ENCODE measurements at places on chromosomes 1 and 21.

DNA sequence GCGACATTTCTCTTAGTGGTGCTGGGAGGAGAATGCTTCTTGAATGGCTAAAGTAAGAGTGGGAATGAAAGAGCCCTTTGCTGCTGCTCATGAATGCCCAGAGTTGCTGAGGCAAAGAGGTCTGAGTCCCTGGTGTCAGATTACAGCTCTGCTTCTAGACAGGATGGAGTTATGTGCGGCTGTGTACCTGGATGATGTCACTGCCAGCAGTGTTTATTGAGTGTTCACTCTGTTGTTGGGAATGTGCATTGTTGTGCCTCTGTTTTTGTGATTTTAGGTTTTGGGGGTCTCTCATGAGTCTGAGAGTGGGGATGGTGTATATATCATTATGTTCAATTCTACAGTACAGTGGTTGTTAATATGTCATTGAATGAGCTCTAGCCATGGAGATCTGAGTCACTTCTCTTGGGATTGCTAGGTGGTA, 2.7 kb downstream of the CDC14A start:
- no peak for DNase-seq

DNA sequence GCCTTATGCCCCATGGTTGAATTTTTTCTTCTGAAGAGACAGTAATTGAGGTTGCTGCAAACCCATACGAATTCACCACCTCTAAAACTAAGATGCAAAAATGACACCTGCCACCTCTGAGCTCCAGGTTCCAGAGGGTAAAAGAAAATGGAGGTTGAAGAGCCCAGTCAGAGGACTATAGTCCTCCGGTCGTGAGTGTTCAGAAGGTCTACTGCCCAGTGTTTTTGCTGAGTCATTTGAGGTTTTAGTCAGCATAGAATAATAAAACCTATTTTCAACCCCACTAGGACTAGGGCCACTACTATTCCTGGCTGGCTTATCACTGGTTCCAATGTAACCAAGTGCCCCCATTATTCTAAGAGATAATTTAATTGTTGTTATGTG, 12.9 kb upstream of the SLAMF7 start:
- no peak for DNase-seq

GRCh38 chr1:192311281-192311680, 5.5 kb upstream of the RGS21 start:
- no peak for DNase-seq

DNA sequence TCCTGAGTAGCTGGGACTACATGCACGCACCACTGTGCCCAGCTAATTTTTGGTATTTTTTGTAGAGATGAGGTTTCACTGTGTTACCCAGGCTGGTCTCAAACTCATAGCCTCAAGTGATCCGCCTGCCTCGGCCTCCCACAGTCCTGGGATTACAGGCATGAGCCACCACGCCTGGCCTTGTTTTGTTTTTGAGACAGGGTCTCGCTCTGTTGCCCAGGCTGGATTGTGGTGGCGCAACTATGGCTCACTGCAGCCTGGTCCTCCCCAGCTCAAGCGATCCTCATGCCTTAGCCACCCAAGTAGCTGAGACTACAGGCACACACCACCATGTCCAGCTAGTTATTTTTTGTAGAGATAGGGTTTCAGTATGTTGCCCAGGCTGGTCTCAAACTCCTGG, 26.0 kb downstream of the PARK7 start:
- no peak for DNase-seq

DNA sequence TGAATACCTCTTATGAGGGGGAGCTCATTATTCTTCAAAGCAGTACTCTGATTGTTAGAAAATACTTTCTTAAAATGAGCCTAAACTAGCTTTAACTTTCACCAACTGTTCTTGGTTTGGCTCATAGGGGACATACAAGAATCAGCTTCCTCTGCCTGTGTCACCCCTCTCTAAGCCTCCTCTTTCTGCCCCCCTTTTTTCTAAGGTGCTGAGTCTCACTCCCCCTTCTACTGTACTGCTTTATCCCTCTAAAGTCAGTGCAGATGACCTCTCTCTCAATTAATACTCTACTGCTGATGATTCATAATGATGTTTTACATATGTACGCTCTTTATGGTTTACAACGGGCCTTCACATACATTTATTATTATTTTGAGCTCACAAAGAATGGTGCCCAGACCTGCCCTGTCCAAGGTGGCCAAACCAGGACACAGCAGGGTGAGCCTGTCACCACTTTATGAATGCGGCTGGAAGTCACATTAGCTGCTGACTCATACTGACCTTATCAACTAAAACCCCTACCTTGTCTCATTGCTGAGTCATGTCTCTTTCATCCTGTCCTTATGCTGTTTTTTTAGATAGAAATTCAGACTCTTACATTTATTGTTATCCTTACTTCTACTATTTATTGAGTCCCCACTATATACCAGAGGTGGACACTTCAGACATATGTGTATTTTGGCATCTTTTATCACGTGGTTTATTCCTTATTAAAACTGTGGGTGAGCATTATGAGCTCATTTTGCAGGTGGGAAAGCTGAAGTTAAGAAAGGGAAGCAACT, 126.9 kb downstream of the RNF220 start:
- DNase-seq, result no peak

- DNase-seq, result no peak
Measured at GRCh38 chr1:224760163-224760562, 144.0 kb downstream of the CNIH3 start.

- no peak for DNase-seq
Measured at GRCh38 chr21:39452207-39452969, 618 bp downstream of the SH3BGR start.

GRCh38 chr1:154752273-154753030, 117.6 kb downstream of the KCNN3 start:
- no peak for DNase-seq

DNA sequence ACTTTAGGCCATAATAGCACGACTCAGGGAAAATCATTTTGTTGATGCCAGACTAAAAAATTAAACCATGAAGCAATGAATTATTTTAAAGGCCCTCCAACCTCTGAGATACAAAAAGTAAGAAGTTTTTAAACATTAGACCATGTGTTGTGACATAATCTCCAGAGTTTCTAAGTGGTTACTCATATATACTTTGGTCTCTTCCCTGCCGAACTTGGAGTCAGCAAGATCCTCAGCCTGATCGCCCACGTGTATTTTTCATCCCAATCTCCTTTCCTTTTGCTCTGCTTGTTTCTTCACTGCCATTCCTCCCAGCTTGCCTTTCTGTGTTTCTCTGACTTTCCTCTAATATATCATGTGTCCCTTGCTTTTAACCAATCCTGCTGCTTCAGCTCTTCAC, 3.8 kb downstream of the ARV1 start:
- no peak for DNase-seq

GRCh38 chr1:110375490-110375889, 15.3 kb downstream of the SLC16A4 start:
- no peak for DNase-seq

- DNase-seq, result no peak
Measured at GRCh38 chr1:37469386-37469785, 5.0 kb upstream of the ZC3H12A start.

DNA sequence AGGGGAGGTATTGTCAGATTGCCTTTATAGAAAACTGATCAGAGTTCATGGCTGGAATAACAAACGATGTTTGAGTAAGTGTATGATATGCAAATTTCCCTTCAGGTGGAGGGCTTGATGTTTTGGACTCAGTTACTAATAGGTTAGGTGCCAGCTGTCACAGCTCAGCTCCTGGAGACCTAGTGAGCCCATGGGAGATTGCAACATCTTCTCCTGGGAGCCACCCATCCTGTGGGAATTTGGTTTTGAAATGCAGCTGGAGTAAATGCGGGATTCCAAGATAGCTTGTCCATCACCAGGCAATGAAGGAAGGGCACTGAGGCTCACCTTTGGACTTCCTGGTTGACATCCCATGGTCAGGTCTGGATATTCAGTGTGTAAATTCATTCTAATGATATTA, 211.4 kb upstream of the NRIP1 start:
- DNase-seq, result no peak

GRCh38 chr1:172630056-172630818, 28.7 kb upstream of the FASLG start:
- DNase-seq, result no peak

DNA sequence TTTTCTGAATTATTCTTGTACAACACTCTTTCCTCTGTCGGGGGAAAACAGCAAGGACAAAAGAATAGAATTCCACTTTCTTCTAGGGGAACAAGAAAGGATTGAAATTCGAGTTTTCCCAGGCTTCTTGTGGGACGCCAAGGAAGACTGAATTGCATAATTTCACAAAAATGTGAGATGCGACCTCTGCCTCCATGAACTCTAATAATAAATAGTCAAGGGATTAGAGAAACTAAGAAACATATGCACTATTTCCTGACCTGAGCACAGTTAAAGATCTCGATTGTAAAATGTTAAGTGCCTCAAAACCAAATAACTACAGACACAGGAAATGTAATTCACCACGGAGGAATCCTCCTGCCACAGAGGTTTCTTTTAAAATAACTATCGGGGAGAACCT, 117.3 kb upstream of the MARK1 start:
- DNase-seq, result no peak

DNA sequence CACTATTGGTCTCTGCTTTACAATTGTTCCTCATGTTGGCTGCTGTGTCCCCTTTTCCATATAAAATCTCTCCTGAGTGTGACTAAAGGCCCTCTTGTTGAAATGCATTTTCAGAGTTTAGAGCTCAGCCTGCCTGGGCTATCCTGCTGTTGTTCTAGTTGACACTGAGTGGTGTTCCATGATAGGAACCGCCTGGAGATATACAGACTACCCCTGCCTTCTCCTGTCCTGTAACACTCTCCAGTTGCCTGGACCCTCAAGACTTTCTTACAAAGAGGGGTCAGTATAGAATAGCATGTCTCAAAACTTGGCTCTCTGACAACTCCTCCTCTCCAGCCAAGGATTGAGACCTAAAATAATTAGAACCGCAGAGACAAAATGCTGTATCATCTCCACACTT, 152.0 kb upstream of the POU3F1 start:
- DNase-seq, result no peak

DNA sequence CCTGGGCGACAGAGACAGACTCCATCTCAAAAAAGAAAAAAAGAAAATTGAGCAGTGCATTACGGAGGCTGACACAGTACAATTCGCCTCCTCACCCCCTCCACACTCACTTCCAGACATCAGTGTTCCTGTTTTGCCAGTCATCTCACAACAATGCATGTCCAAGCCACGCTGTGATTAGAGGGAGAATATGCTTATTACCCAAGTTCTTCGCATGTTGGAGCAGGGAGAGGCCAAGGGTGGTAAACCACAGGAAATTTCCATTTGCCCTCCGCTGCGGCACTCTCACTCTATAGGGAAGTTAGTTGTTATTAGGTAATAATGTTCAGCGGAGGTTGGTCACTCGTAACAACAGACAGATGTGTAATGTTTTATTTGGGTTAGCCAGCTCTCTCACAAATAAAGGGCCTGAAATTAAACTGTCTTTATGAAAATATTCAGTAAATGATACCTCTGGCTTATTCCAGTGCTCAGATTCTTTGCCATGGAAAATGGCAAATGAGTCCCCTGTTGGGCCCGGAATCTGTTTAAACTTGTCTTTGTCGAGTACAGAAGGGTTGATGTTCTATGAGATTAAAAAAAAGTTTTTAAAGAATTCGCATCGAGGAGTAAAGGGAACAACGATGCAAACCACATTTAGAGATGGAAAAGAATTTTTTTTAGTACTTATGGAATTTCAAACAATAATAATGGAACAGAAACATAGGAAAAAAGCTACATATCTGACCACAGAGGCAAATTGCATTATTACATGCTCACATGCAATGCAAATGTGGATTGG, 33.1 kb downstream of the KCNJ15 start:
- DNase-seq, result no peak

DNA sequence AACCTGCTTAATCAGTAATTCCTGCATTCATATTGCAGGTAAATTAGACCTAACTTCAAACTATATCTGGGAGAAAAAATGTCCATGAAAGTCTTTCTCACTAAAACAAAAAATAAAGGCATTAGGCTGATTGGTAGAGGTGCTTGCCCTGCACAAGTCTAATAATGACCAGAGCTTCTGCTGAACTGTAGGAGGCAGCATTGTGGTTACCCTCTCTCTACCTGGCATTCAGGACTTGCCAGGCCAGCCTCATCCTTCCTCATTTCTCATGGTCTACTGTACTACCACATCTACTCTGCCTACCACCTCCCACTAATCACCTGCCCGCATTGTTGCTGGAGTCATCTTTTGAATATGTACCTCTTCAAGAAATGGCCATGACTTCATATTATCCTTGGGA, 60.8 kb upstream of the KRTAP11-1 start:
- DNase-seq, result no peak

DNA sequence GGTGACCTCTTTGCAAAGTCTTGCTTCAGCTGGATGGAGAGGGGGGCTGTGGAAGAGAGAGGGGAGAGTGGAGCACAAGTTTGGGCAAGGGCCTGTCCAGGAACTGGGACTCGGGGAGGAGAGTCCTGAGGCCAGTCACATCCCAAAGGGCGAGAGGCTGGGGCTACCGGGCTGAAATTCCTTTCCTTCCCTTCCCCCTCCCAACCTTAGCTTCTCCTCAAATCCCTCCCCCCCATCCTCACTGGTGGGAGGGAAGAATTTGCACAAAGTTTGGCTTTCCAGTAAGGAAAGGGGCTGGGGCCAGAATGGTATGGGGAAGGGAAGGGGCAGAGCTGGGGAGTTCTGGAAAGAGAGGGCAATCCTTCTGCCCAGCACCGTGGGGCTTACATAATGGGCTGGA, 854 bp downstream of the CNTN2 start:
- DNase-seq, result no peak

DNA sequence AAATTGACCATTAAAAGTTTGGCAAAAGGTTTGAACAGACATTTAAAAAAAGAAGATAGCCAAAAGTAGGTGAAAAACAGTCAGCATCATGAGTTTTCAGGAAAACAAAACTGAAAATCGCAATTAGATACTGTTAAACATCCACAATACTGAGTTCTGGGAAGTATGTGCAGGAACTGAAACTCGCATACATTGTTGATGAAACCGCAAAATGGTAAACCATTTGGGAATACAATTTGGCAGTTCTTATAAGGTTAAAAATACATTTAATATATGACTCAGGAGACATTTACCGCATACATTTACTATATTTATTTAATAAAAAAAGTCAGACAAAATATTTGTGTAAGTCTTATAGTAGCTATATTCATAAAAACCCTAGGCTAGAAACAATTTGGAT, 393.2 kb downstream of the COL11A1 start:
- DNase-seq, result no peak

DNA sequence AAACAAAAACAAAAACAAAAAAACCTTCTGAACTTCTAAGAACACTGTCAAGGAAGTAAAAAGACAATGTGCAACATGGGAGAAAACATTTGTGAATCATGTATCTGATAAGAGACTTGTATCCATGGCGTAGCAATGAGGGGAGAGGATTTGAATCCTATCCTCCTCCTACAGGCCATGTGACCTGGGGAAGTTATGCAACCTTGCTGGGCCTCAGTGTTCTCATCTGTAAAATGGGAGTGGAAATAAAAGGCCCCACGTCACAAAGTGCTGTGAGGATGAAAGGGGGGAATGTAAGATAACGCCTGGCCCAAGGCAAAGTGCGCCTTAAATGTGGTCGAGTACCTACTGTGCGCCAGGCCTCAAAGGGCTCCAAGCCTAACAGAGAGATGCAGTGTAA, 83.7 kb downstream of the DISP3 start:
- no peak for DNase-seq

- no peak for DNase-seq
Measured at GRCh38 chr1:14599800-14600199, 1.3 kb downstream of the KAZN start.

- no peak for DNase-seq
Measured at GRCh38 chr1:21532496-21532895, 23.3 kb downstream of the ALPL start.

GRCh38 chr1:241990040-241990439, 8.9 kb downstream of the MAP1LC3C start:
- no peak for DNase-seq

- no peak for DNase-seq
Measured at GRCh38 chr1:60636946-60637345, 445.4 kb upstream of the NFIA start.

Data from cerebellar nuclear complex (tissue), 1 donor.